ENCODE measurements at places on chromosomes 6 and 20. TPM values are rescaled to one million over a fixed set of nuclear protein-coding genes. Genes with fewer than 3 reads are reported as not detected.
A peak's percentile ranks its signal among the peaks of the same experiment; 100 is the strongest.

GRCh38 chr20:63025534-63026331 is 19.0 kb upstream of the BHLHE23 start:
- no peak overlapping the region for H3K27ac ChIP-seq
- H3K27me3 ChIP-seq, result peaks cover 92% of the 10 kb centered on the region
- DNase-seq, result no peak
- no peaks in the 10 kb centered on the region for H3K36me3 ChIP-seq
- H3K4me3 ChIP-seq, result peak overlapping the region; percentile 2
- H3K4me1 ChIP-seq, result no peaks in the 10 kb centered on the region

GRCh38 chr20:13819885-13820645 is 35.2 kb downstream of the NDUFAF5 start:
- H3K36me3 ChIP-seq, result peaks cover 23% of the 10 kb centered on the region
- no peak overlapping the region for H3K4me3 ChIP-seq
- H3K27ac ChIP-seq, result no peak overlapping the region
- peaks cover 5% of the 10 kb centered on the region for H3K4me1 ChIP-seq

Gene CNR1
- 16.1 TPM for total RNA-seq

Gene MICA
- total RNA-seq, result 45.3 TPM

Gene AGPAT4
- 6.4 TPM for total RNA-seq

GRCh38 chr6:169385237-169385880 is 131.7 kb upstream of the THBS2 start:
- H3K27me3 ChIP-seq, result no peaks in the 10 kb centered on the region
- H3K4me1 ChIP-seq, result no peaks in the 10 kb centered on the region
- no peaks in the 10 kb centered on the region for H3K36me3 ChIP-seq
- H3K27ac ChIP-seq, result no peak overlapping the region
- DNase-seq, result no peak
- no peak overlapping the region for H3K4me3 ChIP-seq

Gene GSTA2
- not detected for total RNA-seq

- H3K4me3 ChIP-seq, result no peak overlapping the region
- no peaks in the 10 kb centered on the region for H3K4me1 ChIP-seq
- peaks cover 35% of the 10 kb centered on the region for H3K27me3 ChIP-seq
- no peak for DNase-seq
- no peak overlapping the region for H3K27ac ChIP-seq
Observed at GRCh38 chr6:32744776-32745175, 3.6 kb downstream of the HLA-DQA2 start.

GRCh38 chr6:27726619-27727023 is 185.6 kb downstream of the OR2B2 start:
- no peak overlapping the region for H3K4me3 ChIP-seq
- H3K27ac ChIP-seq, result no peak overlapping the region
- no peaks in the 10 kb centered on the region for H3K4me1 ChIP-seq

Gene ZC3H12D
- 13.0 TPM for total RNA-seq

GRCh38 chr6:119479860-119480655 is 130.5 kb upstream of the MAN1A1 start:
- H3K4me1 ChIP-seq, result peaks cover 10% of the 10 kb centered on the region
- no peak overlapping the region for H3K27ac ChIP-seq
- H3K36me3 ChIP-seq, result no peaks in the 10 kb centered on the region
- DNase-seq, result no peak

Gene TRAPPC3L
- not detected for total RNA-seq

Gene WFDC9
- not detected for total RNA-seq

DNA sequence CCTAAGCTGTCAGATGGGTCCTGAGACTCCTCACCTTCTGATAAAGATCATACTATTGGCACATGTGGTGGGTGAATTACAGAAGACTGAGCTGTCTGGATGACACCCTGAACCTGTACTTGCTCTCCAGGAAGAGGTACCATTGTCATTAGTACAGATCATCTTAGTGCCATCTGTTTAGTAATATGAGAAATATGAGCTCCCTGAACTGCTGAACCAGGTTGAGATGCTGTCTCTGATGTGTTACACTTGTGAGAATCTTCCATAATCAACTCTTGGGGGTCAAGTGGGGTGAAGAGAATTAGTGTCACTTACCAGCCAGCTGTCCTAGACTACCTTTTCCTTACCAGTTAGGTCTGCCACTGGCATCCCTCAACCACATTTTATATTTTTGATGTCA is 531.0 kb downstream of the EPHA7 start:
- H3K4me3 ChIP-seq, result no peak overlapping the region
- no peak overlapping the region for H3K27ac ChIP-seq
- DNase-seq, result no peak

- no peaks in the 10 kb centered on the region for H3K36me3 ChIP-seq
- H3K27me3 ChIP-seq, result peaks cover 92% of the 10 kb centered on the region
- H3K4me1 ChIP-seq, result peaks cover 6% of the 10 kb centered on the region
Observed at GRCh38 chr6:1624851-1625781, 15.4 kb downstream of the FOXC1 start.

GRCh38 chr6:154593122-154593521 is 82.6 kb upstream of the CNKSR3 start:
- H3K4me3 ChIP-seq, result no peak overlapping the region
- no peaks in the 10 kb centered on the region for H3K36me3 ChIP-seq
- no peak for DNase-seq
- H3K4me1 ChIP-seq, result no peaks in the 10 kb centered on the region
- H3K27ac ChIP-seq, result peak overlapping the region; percentile 69
